ENCODE measurements at places on chromosomes 4 and X.

- DNase-seq: no peak
Measured at GRCh38 chr4:36189511-36190226, 54.6 kb downstream of the ARAP2 start.

- no peak for DNase-seq
Measured at GRCh38 chr4:24364852-24365251, 219.5 kb downstream of the DHX15 start.

- DNase-seq: no peak
Measured at GRCh38 chrX:129787336-129788055, 7.7 kb downstream of the SASH3 start.

GRCh38 chr4:185249105-185249504, 39.7 kb downstream of the SNX25 start:
- DNase-seq: no peak

GRCh38 chr4:187811591-187811990, 184.0 kb upstream of the ZFP42 start:
- DNase-seq: no peak

- no peak for DNase-seq
Measured at GRCh38 chr4:170425521-170426143, 335.9 kb upstream of the AADAT start.

DNA sequence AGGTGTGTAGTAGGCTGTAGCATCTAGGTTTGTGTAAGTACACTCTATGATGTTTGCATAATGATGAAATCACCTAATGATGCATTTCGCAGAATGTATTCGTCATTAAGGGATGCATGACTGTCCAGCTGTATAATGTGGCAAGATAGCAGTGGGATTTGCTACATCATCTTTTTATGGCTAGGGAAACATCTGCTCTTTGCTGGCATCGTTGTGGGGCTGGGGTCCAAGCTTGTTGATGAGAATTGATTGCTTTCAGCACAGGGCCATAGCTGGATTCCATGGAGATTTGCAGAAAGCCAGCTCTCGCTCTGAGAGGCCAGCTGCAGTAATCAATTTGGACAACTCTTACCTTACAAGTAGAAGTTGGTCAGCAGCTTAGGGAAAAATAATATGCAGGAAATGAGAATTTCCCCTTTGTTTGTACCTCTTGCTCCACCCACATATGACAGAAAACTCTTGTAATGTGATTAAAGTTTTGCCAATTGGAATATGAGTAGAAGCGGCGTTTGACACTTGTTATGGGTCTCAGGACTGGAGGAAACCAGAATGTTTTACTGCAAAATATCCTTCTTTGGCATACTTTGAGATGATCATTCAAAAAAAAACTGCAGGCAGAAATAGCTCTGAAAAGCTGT, 310.5 kb downstream of the RAPGEF2 start:
- DNase-seq: no peak

DNA sequence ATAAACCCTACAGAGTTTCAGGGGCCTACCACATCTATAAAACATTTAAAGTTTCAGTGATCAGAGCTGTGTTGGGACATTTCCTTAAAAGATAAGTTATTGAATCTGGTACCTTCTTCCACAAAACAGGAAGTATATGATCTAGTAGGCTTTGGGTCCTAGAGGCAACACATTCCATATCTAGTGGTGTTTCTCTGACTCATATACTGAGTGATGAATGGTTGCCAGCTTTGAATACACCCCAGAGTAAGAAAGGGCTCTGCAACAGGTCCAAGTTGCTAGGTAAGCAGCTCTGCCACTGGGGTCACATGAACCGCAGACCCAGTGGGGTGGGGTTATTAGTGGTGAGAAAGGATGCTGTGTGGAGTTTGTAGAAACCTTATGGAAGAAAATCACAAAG, 32.4 kb upstream of the BLTP1 start:
- DNase-seq: no peak

DNA sequence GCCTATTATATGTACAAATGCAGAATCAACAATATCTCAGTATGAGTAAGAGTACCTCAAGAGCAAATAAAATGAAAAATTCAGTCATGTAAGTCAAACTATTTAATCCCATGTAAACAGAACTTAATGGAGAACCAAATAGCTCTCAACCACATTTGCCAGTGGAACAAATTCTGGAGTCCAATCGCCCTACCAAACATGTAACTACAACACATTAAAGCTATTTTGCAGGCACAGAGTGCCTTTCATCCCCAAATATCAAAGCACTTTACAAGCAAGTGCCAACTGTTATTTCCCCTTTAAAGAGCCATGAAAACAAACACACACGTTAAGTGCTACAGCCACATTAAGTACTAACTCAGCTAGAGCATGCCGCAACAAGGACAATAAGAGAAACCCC, 51.3 kb downstream of the PCDH19 start:
- DNase-seq: no peak

DNA sequence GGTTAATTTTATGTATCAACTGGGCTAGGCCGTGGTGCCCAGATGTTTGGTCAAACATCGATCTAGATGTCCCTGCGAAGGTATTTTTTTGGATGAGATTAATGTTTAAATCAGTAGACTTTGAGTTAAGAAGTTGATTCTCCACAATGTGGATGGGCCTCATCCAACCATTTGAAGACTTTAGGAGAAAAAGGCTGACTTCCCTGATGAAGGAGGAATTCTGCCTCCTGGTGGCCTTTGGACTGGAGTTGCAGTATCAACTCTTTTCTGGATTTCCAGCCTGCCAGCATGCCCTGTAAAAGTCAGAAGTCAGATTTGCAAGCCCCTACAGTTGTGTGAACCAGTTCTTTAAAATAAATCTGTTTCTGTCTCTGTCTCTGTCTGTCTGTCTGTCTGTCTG, 91.4 kb downstream of the STK32B start:
- no peak for DNase-seq

GRCh38 chrX:118726887-118727685, at the start of gene IL13RA1:
TSS of gene IL13RA1 (plus strand) at chrX:118727606. CDS start at chrX:118727639, 33 bp downstream.
- DNase-seq: peak; percentile 25

- no peak for DNase-seq
Measured at GRCh38 chr4:146453181-146453807, 68.4 kb downstream of the SLC10A7 start.

- no peak for DNase-seq
Measured at GRCh38 chr4:160235285-160235684, 1132.4 kb downstream of the RAPGEF2 start.

- DNase-seq: peak; percentile 45
Measured at GRCh38 chr4:179941911-179942310, 2301.3 kb upstream of the TENM3 start.

- DNase-seq: no peak
Measured at GRCh38 chrX:42450228-42450627, 327.7 kb downstream of the PPP1R2C start.

- no peak for DNase-seq
Measured at GRCh38 chr4:116066711-116067245, 953.4 kb upstream of the NDST4 start.

DNA sequence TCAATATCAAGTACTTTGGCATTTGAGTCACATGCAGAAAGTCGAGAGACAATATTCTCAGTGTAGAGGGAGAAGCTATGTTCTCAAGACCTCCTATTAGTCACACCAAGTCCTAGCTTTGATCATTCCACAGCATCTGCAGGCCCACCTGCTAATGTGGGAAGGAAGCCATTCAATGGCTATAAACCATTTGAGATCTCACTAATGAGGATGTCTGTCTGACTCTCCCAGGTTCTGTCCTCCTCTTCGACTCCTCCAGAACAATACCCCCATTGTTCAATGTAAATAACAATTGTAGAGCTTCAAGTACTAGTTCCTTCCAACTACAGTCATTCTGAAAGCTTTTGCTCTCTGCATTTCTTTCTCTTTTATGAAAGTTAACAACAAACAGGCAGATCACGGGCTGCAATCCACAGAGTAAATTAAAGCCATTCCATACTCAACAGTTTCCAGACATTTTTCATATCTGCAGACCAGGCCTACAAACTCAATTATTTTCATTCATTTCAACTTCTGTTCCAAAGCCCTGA, 140.2 kb upstream of the EDNRA start:
- no peak for DNase-seq

DNA sequence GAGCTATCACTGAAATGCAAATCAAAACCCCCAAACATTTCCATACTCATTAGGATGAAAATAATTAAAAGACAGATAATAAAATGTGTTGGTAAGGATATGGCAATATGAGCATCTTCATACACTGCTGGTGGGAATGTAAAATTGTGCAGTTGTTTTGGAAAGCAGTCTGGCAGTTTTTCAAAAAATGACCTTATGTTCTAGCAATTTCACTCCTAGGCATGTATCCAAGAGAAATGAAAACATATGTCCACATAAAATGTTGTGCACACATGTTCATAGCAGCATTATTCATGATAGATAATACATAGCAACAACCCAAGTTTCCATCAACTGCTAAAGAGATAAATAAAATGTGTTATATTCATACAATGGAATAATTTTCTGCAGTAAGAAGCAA, 14.8 kb upstream of the GPRASP2 start:
- DNase-seq: no peak

- DNase-seq: no peak
Measured at GRCh38 chrX:124467202-124467601, 120.8 kb downstream of the SH2D1A start.

GRCh38 chr4:170124406-170124805, 34.6 kb upstream of the AADAT start:
- no peak for DNase-seq

DNA sequence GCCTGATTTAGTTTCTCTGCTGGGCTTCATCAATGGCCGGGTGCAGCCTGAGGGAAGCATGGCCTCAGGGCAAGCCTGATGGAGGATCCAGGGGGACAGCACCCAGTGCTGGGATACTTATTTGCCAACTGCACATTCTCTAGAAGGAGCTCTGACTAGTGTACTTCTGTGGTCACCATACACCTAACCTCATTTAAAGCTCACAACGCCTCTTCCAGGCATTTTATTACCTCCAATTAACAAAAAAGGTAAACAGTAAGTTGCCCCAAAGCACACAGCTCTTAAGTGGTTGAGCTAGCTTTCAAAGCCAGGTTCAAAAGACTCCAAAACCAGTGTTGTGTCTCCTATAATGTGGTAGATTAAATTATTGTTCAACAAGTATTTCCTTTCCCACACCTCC, 26.8 kb upstream of the ATXN3L start:
- DNase-seq: no peak

- peak; percentile 43 for DNase-seq
Measured at GRCh38 chr4:101018836-101019235, 328.5 kb downstream of the PPP3CA start.

DNA sequence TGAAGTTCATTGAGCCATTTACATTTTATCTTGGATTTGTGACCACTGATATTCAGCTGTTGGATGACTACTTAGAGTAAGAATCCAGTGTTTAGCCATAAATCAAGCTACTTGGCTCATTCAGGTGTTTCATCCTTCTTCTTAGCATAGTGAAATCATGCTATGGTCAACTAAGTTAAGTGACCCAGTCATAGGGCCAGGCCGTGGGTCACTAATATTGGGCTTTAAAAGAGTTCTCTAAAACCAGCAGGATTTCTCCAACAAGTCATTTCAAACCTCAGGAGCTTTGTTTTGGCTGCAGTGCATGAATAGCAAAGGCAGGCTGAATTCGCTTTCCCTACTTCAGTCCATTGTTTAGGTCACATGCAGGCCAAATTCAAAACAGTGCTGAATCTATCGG, 181.0 kb downstream of the MAML3 start:
- no peak for DNase-seq

DNA sequence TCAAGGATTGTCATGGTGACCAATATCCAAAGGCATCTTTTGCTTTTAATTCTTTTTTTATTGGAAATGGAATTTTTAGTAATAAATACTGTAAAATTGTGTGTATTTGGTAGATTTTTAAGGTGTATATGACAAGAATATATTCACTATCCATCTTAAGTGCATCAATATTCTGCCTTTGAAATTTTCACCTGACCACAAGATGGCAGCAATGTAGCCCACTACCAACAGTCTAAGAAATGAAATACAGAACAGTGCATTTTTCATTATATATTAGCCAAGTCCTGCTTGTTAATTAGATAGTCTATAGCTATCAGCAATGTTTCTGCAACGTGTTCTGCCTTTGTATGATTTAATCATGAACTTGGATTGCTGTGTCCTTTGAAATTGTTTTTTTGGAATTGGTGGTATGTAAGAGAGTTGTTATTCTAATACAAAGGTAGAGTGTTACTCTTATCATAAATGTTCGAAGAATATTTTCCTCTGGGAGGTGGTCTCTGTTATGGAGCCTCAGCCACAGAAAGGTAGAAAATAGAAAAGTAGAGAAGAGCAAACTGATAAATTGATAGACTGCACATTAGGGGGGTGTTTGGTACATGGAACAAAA, 38.2 kb downstream of the HPGDS start:
- DNase-seq: no peak

GRCh38 chr4:4423706-4424498, 37.0 kb downstream of the NSG1 start:
- DNase-seq: no peak

GRCh38 chr4:154741922-154742850, 1.6 kb upstream of the LRAT start:
- no peak for DNase-seq

- no peak for DNase-seq
Measured at GRCh38 chr4:27861381-27861787, 1000.7 kb downstream of the STIM2 start.

DNA sequence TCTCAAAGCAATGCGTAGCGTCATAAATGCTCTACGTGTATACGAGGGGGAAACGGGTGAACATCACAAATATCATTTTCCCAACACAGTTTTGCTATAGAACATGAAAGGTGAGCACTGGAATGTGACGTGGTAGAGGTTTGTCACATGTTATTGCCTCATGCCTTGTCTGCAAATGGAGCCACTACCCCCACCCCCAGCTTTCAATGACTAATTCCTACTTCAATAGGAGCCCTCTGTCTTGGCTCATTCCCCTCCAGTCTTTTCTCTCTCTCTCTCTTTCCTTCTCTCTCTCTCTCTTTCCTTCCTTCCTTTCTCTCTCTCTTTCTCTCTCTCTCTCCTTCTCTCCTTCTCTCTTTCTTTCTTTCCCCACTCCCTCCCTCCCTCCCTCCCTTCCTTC, 127.0 kb downstream of the STOX2 start:
- no peak for DNase-seq

GRCh38 chr4:6442555-6442954, 29.9 kb downstream of the PPP2R2C start:
- DNase-seq: no peak

GRCh38 chr4:152605641-152606335, 69.9 kb upstream of the FBXW7 start:
- no peak for DNase-seq

- DNase-seq: no peak
Measured at GRCh38 chr4:139791681-139792080, 126.1 kb downstream of the MGST2 start.

- DNase-seq: no peak
Measured at GRCh38 chr4:181793096-181793495, 450.1 kb upstream of the TENM3 start.

GRCh38 chrX:1914606-1915365, 299.9 kb downstream of the ASMT start:
- DNase-seq: no peak

GRCh38 chrX:50103176-50103575, 97.6 kb downstream of the AKAP4 start:
- no peak for DNase-seq
